Activated CD4-positive, alpha-beta T cell treated with anti-CD3 and anti-CD28 coated beads for 48 hours (primary cell): ENCODE measurements at places on chromosomes 7 and 10.

DNA sequence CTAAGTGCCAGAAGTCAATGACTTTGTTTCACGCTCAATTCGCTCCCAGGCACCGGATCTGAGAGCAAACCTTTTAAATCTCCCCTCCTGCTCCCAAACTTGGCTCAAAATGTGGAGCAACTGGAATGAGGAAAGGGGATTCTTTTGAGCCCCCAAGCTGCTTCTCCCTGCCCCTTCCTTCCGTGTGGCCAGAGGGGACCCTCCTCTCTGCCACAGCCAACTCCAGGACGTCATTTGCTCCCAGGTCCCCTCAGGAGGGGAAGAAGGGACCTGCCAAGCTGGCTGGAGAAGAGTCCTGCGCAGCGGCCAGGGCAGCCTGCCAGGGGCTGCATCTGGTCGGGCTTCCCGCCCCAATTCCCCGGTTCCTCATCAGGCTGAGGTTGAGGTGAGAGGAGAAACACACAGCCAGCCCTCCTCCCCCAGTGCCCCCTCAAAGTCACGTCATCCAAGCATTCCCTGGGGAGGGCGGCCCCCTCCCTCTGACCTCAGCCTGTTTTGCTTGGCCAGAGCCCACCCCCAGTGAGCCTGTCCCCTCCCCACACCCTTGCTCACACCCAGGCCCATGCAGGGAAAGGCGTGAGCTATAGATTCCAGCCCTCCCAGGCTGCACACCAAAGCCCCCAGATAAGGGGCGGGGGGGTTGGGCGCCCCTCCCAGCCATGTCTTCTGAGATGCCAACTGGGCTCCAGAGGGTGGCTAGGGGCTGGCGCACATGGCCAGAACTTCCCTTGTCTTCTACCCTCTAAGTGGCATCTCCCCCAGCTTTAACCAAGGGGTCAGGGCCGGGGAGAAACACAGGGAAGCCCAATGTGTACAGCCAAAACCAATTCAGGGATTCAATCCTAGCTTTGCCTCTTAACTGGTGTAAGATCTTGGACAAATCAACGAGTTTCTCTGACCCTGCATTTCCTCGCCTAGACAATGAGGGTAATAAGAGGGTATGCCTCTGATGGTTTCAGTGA, 35.0 kb downstream of the SH3PXD2A start:
- no peak for DNase-seq

GRCh38 chr7:102834999-102835398, 77.8 kb upstream of the LRRC17 start:
- DNase-seq: peak; percentile 29

- DNase-seq: no peak
Measured at GRCh38 chr10:98556061-98556460, 109.3 kb upstream of the HPS1 start.

- no peak for DNase-seq
Measured at GRCh38 chr10:3797750-3798149, 12.7 kb upstream of the KLF6 start.

DNA sequence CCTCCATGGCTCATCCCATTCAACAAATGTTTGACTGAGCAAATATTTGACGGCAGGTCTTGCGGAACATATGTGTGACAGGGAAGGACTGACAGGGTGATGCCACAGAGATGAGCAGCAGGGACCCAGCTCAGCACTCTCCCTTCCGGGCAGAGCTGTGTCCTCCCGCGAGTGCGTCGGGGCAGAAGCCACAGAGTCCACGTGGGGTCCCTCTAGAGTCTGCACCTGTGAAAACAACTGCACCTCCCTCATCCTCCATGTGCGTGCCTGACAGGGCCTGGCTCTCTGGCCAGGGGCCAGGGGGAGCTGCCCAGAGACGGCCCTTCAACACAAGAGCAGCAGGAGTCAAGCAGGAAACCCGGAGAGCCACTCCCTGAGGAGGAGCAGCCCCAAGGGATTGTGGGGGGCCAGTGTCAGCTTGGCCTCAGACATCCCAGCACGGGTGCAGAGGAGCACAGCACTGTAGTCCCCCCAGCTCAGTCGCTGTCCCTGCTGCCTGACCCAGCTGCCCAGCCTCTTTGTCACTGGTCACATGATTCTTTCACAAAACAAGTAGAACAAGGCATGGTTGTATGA, 83.6 kb upstream of the TMEM72 start:
- no peak for DNase-seq

DNA sequence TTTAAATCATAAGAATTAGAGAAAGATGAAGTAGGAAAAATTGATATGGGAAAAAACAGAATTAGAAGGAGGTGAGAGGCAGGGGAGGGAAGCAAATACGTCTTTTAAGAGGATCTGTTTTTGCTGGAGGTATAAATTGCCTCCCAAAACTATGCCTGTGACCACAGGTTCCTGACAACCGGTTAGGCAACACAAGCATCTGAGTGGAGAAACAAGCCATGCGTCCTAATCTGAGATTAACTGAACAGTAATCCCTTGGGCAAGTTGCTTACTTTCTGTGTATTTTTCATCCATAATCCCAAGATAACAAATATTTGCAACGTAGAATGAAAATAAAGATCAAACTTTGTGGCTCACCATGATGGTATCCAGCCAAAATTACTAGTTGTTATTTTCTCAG, 149.2 kb downstream of the C1GALT1 start:
- DNase-seq: no peak

- no peak for DNase-seq
Measured at GRCh38 chr7:95059842-95060313, 152.5 kb downstream of the PPP1R9A start.

GRCh38 chr10:96585736-96586418, 935 bp downstream of the TM9SF3 start:
- no peak for DNase-seq

DNA sequence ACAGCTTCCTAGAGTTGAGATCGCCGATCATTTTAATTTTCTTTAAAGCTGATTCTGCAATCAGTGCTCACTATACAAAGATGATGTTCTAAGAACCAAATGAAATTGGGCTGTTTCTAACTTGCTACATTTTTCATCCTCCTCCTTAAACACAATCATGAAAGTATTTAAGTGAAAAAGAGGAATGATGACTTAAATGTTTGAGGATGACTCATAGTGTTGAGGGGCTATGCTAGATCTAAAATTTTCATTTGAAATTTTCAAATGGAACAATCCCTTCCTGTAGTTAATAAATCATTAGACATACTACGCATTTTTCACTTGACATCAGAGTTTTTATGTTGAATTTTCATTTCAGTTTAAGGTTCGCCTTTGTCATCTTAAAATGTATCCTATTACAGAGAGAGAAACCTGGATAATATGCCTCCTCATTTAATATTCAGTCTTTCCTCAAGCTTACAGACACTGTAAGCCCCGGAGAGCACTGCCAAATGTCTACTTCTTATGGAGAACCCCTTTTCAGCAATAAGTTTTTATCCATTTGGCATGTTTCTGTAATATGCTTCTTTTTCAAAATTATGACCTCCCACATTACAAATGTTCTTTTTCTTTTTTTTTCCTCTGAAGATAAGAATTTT, 499.6 kb downstream of the MAGI2 start:
- DNase-seq: no peak

GRCh38 chr10:128927497-128928161, 539.4 kb upstream of the MGMT start:
- DNase-seq: no peak

DNA sequence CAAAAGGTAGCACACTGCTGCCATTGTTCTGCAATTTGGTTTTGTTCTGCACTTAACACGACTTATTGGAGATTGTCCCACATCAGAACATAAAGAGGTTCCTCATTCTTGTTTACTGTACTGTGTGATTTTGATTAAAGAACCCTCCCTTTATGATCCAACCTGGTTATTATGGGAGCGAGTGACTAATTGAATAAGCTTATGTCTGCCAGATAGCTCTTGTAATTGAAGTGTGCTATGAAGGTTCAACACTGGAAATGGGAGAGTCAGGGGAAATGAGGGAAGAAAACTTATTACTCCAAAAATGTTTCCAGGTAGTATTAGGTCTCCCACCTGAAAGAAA, 33.9 kb downstream of the CASP7 start:
- DNase-seq: no peak

DNA sequence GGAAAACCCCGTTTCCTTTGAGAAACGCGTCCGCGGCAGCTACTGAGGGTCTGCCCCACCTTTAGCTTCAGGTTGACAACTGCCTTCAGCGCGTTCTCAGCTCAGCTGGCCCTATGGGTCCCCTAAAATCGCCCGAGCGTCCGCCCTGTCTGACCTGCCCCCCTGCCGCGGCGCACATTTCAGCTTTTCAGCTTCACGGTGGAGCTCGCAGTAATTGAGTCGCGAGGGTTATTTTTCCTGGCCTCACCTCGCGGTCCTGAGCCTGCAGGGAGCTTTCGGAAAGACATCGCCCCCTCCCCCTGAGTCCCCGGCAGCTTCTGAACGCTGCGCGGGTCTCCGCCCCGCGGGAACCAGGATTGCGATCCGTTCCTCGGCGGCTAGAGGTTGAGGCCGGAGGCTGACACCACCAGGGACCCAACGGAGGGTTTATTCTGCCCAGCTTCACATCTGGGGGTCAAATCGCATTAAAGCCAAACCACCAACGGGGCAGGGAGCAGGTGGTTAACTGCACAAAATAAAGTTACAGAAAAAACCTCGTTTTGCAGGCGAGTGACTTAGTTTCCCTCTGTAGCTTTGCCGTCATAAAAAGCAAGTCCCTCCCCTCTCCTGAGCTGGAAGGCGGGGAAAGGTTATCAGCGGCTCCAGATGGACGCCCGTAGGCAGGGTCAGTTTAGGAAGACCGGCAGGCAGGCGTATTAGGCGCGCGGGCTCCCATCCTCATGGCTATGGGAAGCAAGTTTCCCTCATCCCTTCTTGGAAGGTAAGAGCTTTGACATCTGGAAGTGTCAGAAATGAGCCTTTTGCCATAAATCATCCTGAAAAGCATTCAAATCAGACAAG, 11.0 kb downstream of the TWIST1 start:
- no peak for DNase-seq

DNA sequence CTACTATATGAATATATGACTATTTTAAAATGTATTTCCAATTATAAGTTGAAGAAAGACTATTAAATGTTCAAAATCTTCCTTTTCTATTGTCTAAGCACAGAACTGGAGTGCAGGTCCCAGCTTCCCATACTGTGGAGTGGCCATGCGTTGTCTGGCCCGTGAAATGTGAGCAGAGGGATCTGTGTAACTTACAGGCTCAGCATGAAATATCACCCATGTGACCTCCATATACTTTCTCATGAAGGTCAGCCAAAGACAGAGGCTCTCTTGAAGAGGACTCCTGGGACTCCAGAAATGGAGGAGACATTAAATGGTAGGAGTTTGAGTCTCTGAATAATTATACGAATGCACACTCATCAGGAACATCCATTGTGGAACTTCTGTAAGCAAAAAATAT, 92.4 kb upstream of the CAV2 start:
- DNase-seq: no peak

DNA sequence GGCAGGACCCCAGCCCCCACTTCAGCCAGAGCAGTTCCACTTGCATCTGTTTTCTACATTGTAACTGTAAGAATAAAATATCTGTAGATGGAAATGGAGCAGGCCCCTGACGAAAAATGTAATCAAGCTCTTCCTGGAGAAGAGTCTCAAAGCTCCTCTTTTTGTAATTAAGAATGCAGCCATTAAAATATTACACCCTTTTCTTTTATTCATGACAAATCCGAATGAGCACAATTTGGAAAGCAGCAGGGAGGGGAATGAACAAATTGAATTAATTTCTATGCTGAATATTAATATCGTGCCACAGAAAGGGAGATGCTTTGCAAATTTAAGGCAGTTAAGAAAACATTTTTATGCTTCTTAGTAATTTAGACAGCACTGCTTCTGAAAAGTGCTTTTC, 24.8 kb upstream of the CAPZA2 start:
- DNase-seq: no peak

- no peak for DNase-seq
Measured at GRCh38 chr7:143410521-143411004, 1.9 kb upstream of the EPHA1 start.

GRCh38 chr7:155684543-155684942, 40.1 kb downstream of the RBM33 start:
- DNase-seq: no peak

DNA sequence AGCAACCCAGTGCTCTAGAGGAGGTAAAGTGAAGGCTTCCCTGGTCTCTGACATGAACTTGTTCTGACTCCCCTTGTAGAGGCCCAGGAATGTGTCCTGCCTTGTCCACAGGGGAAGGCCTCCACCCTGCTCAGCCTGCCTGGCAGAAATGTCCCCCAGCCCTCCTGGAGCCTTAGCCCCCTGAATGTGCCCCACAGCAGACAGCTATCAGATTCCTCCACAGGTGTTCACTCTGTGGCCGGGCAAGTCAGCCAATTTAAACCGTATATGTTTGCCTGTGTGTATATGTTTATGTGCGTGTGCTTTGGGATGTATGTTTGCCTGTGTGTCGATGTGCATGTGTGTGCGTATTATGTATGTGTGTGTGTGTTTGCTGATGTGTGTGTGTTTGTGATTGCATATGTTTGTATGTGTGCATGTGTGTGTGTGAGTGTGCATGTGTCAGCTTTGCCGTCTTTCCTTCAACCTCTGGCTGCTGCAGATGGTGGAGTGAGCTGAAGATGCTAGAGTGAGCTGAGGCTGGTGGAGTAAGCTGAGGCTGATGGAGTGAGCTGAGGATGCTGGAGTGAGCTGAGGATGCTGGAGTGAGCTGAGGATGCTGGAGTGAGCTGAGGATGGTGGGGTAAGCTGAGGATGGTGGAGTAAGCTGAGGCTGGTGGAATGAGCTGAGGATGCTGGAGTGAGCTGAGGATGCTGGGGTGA, 68.9 kb upstream of the ANTXRL start:
- DNase-seq: no peak

DNA sequence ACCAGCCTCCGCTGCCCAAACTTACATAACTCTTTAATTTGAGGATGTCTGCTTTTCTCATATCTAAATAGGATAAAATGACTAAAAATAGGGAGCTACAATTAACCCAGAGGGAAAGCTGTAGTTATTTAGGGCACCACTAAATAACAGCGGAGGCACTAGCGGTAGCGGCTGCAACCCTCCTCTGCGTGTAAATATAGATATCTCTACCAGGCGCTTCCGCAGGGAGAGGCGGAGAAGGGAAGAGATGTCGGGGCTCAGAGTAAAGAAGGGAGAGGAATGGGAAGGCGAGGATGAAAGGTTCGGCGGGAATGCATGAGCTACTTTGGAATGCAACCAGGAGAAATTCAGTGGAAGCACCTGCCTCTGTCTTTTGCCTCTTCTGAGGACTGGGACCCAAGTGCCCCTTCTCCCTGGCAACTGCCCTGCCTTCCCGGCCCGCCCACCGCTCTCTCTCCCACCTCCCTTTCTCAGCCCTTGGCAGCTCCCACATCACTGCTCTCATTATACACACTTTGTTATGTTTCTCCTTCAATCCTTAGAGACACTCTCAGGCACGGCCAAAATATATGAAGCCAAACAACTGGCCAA, 698.3 kb downstream of the PARD3 start:
- no peak for DNase-seq

- peak; percentile 69 for DNase-seq
Measured at GRCh38 chr10:31319602-31320549, 860 bp downstream of the ZEB1 start.

DNA sequence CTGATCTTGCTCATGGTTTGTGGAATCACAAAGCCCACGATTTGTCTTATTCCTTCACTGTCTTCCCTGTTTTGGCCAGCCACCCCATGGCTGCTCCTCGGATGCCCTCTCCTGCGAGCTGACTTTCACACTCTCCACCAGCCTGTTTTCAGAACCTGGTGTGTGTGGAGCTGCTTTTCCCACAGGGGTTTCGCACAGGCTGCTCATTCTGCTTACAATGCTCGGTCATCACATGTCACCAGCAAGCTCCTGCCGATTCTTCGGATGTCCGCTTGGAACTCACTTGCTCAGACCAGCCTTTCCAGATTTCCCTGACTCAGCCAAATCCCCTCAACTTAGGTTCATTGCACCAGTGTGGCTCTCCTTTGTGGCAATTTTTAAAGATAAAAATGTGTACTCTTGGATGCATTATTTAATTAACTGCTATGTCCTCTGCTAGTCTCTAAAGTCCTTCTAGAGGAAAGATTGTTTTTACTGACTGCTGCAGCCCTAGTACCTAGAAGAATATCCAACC, 1018.6 kb upstream of the LRRTM3 start:
- DNase-seq: no peak
